Ovary (tissue), 10 donors: ENCODE measurements at places on chromosomes 3 and 15. TPM values are rescaled to one million over a fixed set of nuclear protein-coding genes. Genes with fewer than 3 reads are reported as not detected.

FRMD5 gene
- total RNA-seq = 1.8 TPM

SYNM gene
- 43.6 TPM for total RNA-seq

C3orf85 gene
- not detected for total RNA-seq

ARGFX gene
- not detected for total RNA-seq

FETUB gene
- not detected for total RNA-seq

DNA sequence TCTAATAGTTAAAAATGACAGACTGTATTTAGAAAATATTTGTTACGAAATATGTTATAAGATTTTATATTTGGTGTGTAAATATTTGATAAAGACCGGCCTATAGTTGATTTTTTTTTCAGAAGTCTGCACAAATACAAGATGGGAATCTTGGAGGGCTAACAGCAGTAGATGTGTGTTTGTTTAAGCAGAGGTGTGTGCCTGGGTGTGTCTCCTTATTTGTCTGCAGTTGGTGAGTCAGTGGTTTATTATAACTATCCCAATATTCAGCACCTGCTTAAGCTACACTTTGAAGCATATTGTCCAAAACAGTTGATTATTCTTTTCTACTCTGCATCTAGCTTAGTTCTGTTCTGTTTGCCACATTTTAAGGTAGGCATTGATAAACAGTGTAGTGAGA is 12.4 kb downstream of the GLCE start:
- DNase-seq = no peak

DNA sequence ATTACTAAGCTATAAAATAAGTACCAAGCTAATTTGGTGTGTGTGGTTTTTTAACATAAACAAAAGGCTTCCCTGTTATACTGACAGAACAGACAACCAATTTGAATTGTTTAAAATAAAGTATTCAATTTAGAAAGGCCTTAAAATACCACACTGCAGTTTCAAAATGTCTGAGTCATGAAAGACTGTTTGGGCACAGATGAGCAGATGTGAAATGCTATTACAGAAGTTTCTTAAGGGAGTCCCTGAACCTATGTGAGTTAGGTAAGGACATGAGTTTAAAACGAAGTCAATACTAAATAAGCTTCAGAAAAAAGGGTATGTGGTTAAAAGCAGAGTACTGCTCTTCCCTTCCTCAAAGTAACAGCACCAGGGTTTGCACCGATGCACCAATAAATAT is 69.7 kb upstream of the SETMAR start:
- DNase-seq = no peak

DNA sequence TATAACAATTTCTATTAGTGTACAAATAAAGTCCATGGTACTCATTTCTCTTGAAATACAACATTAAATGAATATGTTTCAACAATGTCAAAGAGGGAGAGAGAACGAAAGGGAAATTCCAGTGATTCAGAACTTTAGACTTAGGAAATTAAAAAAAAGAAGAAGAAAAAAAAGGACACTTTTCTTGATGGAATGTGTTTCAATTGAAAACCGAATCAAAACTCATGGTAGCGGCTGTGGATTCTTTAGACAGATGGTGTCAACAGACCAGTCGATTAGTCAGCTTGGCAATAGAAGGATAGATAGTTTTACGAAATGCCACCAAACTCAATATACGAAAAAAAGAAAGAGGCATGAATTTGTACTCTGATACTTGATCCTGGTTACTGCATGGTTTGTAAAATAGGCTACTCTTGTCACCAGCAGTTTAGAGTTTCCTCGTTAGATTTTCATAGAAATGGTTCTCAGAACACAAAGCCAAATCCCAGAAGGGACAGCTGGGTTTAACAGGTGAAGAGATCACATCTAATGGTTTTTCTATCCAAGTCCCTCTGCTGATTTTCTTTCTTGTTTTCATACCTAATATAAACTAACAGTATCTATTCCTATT is 793.5 kb downstream of the ROBO1 start:
- DNase-seq = no peak

GRCh38 chr15:101035611-101036010 is 116.5 kb downstream of the LRRK1 start:
- no peak for DNase-seq

- no peak for DNase-seq
These were observed 380.2 kb downstream of the ULK4 start for GRCh38 chr3:41581700-41582099.

DNA sequence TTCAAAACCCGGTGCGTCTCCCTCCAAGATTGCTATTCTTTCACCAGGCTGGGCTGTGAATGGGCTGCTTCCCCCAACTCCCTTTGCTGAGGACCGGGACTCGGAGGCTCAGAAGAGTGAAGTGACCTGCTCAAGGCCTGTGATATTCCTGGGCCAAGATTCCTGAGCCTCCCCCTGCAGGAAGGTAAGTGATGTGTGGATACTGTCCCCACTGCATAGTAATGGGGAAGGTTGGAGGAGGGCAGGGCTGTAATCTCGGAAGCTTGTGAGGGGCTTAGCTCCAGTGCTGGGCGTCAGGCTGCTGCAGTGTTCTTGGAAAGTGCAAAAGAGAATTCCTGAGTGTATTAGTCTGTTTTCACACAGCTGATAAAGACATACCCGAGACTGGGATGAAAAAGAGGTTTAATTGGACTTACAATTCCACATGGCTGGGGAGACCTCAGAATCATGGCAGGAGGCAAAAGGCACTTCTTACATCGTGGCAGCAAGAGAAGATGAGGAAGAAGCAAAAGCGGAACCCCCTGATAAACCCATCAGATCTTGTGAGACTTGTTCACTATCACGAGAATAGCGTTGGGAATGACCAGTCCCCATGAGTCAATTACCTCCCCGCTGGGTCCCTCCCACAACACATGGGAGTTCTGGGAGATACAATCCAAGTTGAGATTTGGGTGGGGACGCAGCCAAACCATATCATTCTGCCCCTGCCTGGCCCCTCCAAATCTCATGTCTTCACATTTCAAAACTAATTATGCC is 67.6 kb downstream of the EFCAB12 start:
- DNase-seq = no peak

DNA sequence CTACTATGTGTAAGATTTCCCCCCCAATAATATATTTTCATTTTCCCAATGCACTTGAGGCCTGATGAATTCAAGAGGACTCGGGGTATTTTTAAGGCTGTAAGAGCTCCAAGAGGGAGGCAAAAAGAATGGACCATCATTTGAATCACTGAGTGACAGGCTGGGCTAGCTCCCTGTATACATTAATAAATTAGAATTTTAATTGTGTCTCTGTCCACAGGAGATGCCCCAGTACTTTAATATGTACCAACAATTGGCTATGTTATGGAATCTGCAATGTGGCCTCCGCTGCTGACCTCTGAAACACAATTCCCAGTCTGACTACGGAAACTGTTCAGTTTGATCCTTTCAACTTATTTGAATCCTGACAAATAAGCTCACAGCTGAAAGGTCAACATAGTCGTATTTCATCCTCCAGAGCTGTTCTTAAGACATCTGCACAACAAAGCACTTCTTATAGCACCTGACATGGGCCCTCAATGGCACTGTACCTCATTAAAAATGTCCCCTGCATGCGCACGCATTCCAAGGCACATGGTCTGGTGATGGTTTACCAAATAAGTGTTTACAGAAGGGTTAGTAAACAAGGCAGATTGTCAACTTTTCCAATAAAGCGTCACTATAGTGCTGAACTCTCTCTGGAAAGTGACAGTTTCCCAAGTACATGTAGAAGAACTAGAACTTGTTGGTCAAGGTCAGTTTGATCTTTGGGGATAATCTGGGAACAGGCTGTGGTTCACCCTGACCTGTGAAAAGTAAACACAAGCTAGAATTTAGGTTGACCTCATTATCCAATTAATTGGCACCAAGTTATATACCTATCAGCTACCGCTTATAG is 472.9 kb downstream of the FOXP1 start:
- DNase-seq = no peak

DNA sequence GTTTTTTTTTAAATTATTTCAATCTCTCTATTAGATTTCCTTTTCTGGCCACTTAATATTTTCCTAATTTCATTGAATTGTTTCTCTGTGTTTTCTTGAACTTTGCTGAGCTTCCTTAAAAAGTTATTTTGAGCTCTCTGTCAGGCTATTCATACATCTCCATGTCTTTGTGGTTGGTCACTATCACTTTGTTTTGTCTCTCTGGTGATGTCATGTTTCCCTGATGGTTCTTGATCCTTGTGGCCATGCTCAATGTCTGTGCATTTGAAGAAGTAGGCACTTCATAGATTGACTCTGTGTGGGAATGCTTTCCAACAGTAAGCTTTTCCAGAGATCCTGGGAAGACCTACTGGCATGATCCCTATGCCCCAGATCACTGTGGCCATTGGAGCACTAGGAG is 18.6 kb downstream of the CD200R1 start:
- no peak for DNase-seq

DNA sequence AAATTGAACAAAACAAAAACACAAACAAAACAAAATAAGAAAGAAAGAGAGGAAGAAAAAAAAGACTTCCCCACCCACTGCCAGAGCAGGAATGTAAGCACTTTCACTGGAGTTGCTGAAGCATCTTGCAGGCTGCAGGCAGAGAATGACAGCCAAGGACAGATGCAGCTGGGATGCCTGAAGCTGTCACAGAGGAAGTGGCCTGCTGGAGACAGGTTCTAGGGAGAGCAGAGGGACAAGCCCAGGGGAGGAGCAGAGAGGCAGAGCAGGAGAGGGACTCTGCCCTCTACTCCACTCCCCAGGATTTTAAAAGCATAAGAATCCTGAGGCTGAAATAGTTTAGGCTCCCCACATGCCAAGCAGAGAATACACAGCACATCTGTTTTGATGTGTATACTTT is 326.2 kb downstream of the TUSC7 start:
- DNase-seq = no peak

GRCh38 chr3:158794206-158794605 is 7.6 kb upstream of the MFSD1 start:
- DNase-seq = no peak

DNA sequence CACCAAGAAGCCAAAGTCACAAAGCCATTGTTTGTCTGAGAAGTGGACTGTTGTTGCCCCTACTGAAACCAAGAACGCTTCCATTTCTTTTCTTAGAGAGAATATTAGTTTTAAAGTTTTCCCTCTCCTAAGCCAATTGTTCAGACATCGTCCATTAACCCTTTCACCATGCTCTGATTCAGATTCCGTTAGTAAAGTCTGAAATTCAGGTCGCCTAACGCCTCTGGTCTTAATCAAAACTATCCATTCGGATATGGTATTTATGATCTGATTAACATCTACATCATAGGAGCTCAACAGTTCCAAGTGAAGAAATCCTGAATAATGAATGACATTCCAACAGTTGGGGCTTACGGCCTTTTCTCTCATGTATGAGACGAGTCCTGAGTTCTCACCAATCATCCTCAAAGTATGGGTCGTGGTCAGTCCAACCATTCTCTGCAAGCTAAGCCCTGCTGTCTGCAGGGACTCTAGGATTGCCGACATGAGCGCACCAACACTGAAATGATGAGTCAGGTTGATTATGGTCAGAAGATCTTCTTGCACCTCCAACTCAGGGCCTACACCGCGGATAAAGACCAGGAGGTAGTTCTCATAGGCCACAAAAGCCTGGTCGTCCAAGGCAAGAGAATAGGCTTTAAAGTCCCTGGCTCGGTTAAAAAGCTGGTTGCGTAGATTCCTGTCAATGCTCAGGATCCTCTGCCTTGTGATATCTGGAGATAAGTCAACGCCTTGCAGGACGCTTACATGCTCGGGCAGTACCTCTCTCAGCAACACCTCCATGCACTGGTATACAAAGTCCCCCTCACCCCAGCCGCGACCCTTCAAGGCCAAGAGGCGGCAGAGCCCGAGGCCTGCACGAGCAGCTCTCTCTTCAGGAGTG is 767 bp downstream of the EPM2AIP1 start:
- DNase-seq = peak; percentile 40

DNA sequence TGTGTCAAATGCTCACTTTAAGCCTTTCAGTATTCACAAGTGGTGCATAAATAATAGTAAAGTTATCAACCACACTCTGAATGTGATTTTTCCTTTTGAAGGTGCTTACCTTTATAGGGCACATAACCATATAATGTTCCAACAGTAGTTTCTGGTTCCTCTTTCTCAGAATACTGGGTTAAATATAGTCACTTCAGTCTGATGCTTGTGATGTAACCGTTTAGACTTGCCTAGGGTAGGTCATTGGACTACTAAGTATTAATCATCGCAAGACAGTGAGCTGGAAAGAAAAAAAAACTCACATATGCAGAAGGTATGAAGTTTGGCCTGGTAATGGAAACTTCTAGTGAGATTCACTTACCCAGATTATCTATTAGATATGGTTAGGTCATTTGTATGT is 1.9 kb downstream of the KBTBD8 start:
- no peak for DNase-seq

GRCh38 chr3:196486263-196486662 is 17.3 kb downstream of the RNF168 start:
- no peak for DNase-seq

DNA sequence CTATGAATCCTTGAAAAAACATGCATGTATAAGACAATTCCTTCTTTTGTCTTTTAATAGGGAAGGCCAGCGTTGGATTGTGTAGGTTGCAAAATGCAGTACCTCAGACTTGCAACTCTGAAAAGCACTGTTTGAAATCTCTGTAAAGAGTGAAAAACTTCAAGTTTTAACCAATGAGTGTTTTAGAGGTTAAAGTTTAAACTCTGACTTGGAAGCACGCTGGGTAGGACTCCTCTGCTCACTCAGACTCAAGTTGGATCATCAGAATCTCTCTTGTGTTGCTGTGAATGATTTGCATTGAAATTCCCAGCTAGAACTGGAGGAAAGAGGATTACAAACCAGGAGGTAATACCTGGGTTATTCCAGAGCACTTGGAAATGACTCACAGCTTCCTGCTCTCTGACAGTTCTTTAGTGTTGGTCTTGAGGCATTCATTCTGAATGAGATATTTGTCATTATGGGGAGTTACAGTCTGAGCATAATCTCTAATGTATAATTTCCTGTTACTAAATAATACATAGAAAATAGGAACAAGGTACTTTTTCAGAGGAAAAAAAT is 49.1 kb downstream of the PLS1 start:
- no peak for DNase-seq

GRCh38 chr3:10437272-10437994 is 68.0 kb downstream of the ATP2B2 start:
- DNase-seq = no peak

- no peak for DNase-seq
These were observed 23.4 kb upstream of the PPP4R2 start for GRCh38 chr3:72973031-72973723.
